Jurkat, Clone E6-1 (cell line): ENCODE measurements at places on chromosomes 13 and 19.

- DNase-seq = no peak
Measured at GRCh38 chr13:37277435-37278144, 172.1 kb upstream of the CSNK1A1L start.

DNA sequence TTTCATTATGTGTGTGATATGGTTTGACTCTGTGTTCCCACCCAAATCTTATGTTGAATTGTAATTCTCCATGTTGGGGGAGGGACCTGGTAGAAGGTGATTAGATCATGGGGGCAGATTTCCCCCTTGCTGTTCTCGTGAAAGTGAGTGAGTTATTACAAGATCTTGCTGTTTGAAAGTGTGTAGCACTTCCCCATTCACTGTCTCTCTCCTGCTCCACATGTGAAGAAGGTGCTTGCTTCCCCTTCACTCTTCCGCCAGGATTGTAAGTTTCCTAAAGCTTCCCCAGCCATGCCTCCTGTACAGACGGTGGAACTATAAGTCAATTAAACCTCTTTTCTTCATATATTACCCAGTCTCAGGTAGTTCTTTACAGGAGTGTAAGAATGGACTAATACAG, 54.3 kb upstream of the SERTM1 start:
- no peak for DNase-seq

GRCh38 chr13:75416327-75417011, 65.5 kb downstream of the TBC1D4 start:
- DNase-seq = no peak

- no peak for DNase-seq
Measured at GRCh38 chr13:40116008-40116407, 460.5 kb downstream of the COG6 start.

- DNase-seq = no peak
Measured at GRCh38 chr19:39413911-39414608, 1.6 kb downstream of the PLEKHG2 start.

GRCh38 chr19:33124207-33125098, 7.5 kb upstream of the WDR88 start:
- DNase-seq = peak; percentile 96

DNA sequence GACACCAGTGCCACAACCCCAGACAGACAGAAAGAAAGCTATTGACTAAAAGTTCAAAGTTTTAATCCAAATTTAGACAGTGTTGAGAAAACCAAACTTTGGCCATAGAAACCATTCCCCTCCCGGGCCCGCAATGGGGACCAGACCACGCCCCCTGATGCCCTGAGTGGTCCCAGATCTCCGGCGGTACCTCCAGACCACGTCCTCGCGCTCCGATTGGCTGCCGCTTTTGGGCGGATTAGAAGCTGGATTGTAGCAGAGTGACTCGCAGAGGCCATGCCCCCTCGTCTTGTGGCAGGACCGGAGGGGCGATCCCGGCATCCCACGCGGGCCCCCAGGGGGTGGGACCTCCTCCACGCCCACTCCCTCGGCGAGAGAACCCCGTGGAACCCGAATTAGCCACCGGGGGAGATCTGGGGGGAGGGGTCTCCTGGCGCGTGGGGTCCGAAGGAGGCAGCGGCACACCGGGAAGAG, 797 bp upstream of the HSD17B14 start:
- peak; percentile 89 for DNase-seq

GRCh38 chr19:48490981-48491792, 20.4 kb downstream of the LMTK3 start:
- DNase-seq = peak; percentile 45

DNA sequence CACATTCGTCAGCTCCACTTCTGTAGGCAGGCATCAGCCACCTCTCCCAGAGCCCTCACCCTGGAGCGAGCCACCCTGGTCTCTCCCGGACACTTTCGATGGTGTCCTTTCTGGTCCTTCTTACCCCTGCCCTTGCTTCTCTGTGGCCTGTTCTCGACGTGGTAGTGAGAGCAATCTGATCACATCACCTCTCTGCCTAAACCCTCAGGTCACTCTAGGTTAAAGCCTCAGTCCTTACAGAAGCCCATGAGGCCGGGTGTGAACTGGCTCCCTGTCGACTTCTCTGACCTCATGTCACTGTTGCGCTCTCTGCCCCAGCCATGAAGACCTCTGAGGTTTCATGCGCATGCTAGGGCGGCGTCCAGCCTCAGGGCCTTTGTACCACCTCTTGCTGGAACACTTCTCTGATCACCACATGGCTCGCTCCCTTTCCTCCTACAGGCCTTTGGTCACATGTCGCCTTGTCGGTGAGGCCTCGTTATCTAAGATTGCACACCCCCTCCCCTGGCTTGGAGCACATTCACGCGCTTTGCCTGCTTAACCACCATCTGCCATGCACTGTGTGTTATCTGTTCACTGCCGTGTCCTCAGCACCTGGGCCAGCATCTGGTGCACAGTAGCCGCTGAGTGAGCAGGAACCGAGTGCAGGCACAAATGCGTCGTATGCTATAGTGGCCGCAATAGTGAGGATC, 101.5 kb downstream of the DPF1 start:
- no peak for DNase-seq

- no peak for DNase-seq
Measured at GRCh38 chr19:23779645-23780044, 21.0 kb upstream of the ZNF681 start.
